ENCODE measurements at places on chromosomes 6 and 20. TPM values are rescaled to one million over a fixed set of nuclear protein-coding genes. Genes with fewer than 3 reads are reported as not detected.
A peak's percentile ranks its signal among the peaks of the same experiment; 100 is the strongest.

DNA sequence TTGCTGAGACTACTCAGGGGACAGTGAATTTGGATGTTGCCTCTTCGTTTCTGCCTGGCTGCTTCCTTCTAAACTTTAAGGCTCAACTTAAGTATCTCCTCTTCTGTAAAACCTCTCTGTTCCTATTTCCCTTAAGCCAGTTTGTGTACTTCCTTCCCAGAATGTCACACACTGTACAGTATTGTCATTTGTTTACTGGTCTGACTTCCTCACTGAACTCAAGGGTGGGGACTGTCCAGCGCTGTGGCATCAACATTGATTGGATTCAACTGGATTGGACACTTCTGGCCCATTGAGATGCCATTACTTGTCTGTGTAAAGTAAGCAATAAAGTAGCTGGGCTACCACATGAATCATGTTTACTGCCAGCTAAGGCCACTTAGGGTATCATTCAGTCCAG is 69.7 kb downstream of the ANKS1A start:
- DNase-seq = no peak

- DNase-seq = no peak
Observed at GRCh38 chr20:20452254-20452676, 84.4 kb downstream of the INSM1 start.

DNA sequence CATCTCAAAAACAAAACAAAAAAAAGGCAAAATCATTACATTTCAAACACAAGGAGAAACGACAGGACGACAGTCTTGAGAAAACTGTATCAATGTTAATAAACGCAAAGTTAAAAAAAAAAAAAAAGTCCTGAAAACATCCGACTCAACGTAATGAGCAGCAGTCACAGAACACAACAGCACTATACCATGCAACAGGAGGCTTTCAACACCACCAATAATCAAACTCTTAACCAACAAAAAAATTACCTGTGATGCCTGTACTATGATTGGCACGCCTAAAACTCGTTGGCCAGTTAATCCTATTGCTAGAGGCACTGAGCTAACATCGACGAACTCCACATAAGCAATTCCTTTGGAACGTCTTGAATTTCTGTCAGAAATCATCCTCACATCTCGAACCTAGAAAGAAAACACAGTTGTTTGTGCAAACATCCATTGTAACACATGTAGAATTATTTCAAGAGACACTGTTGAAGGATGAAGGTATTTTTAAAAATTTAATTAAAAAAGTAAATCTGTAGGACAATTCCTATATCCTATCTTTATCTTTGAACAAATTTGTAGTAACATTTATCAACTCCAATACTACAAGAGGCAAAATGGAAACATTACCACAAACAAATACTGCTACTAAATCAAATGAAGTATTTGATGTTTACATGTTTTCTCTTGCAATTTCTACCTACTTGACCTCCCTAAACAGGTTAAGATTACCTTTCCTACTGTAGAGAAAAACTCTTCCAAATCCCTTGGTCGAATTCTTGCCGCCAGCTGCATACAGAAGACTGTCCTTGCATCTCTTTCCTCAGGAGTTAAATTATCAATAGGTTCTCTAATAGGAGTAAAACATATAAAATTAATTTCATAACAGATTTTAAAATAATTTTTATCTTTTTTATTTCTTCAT is 17.5 kb downstream of the RBM39 start:
- DNase-seq = no peak

DNA sequence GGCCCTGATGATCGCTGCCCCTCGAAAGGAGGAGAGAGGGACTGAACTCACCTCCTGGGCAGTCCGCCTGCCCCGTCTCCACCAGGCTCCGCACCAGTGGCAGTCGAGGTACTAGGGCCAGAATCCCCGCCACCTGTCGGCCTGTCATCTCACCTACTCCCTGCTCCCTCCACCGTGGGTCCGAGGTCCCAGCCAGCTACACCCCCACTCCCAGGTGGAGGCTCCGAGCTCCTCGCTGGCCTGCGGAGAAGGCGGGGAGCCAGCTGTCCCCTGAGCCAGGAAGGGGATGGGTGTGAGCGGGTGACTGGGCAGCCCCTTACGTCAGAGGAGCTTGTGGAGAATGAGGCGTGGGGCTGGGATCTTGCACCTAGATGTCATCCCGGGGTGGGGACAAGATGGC is 1066.5 kb upstream of the MANEA start:
- DNase-seq = no peak

DNA sequence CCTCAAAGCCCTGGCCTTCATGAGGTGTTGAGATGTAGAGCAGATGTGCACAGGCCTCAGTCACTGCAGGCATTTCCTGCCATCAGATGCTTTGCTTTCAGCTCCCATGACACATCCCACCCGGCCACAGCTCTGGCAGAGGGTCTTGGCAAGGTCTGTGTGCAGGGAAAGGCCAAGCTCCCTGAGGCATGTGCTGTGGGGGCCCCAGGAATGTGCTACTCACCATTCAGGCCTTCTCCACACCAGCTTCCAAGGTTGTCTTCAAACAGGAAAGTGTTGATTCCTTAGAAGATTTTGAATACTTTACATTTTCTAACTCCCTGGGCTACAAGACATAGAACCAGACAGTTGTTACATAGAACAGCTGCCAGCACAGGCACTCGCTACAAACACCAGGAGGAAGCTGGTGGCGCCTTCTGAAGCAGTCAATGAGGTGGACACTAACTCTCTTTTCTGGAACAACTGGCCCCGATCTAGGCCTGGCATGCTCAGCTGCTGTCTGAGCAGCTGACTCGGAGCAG is 27.8 kb downstream of the CASS4 start:
- DNase-seq = no peak

- no peak for DNase-seq
Observed at GRCh38 chr6:74623027-74623426, 582.8 kb downstream of the COL12A1 start.

GRCh38 chr20:35226884-35227681 is 593 bp downstream of the MMP24 start:
- DNase-seq = no peak

GRCh38 chr20:46400828-46401477 is 5.5 kb downstream of the ELMO2 start:
- no peak for DNase-seq

DNA sequence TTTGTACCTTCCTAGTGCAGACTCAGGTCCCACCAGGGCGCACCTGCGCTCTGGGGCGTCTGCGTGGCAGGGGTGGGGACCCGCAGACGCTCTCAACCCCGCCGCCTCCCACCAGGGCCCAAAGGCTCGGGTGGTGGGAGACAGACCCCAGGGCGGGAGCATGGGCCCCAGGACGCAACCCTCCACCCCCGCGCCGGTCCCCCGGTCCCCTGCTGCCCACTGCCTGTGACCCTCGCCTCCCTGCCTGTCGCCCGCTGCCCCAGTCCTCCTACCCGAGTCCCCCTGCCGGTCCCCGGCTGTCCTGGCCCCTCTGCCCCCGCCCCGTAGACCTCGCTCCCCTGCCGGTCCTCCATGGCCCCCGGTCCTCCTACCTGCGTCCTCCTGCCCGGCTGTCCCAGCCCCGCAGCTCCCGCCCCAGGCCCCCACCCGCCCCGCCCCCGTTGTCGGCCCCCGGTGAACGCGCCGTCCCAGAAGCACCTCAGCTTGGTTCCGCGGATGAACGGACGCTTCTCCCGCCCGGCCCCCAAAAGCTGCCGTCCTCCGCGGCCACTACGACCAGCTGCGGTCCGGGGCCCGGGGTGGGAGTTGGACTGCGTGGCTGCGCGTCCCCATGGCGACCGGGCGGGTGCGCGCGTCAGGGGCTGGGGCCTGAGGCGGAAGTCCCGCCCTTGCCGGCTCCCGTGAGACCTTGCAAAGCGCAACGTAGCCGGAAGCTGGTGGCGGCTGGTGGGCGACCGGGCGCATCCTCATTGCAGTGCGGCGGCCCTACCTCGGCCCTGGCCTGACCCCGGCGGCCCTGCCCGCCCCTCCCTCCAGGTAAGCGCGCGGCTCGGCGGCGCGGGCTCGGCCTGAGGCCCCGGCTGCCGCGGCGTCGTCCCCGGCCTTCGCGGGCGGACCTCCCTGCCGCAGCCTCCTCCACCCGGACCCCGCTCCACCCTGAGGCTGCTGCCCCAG is at the start of gene ARFGAP1:
ARFGAP1 (plus strand) TSS at position 709 of the 954 bp plus-strand sequence. CDS start 2,768 bp downstream, outside the sequence.
- peak; percentile 96 for DNase-seq

GRCh38 chr6:111606620-111607115 is 990 bp upstream of the TRAF3IP2 start:
- DNase-seq = no peak

- DNase-seq = no peak
Observed at GRCh38 chr6:17879184-17879583, 108.3 kb downstream of the KIF13A start.

DNA sequence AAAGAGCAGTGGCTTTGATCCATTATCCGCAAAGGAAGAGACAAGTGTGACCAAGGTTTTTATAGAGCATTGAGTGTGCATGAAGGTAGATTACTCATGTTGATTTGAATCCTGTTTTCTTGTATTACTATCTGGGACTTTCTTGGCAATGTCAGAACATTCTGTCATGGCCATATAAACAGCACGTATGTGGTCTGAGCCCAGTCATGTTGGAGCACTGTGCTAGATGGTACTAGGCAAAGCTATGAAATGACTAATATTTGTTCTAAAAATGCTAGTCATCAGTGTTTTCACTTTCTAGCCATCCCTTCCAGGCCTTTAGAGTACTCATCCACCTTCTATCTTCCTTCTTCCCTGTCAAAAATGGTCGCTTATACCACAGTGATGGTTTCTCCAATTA is 278.6 kb upstream of the FLRT3 start:
- no peak for DNase-seq

- DNase-seq = no peak
Observed at GRCh38 chr6:112439432-112439831, 92.3 kb downstream of the RFPL4B start.

GRCh38 chr20:50594591-50595432 is 84.6 kb downstream of the PTPN1 start:
- DNase-seq = no peak

DNA sequence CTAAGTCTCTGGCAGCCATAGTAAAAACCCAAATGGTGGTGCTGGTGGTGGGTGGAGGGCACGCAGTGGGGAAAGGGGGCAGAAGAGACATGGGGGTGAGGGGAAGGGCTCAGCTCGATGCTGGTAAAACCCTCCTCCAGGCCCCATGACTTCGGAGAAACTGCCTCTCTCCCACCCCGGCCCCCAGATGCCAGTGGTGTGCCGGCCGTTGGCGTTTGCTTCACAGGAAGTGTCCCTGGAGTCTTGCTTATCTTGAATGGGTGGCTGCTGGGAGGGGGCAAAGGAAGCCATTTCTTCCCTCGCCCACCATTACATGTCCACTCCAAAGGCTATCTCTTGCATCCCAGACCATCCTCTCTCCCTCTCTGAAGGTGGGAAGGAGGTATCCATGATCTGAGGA is 25.4 kb downstream of the VEGFA start:
- DNase-seq = no peak

- no peak for DNase-seq
Observed at GRCh38 chr6:168170841-168171601, 92.0 kb upstream of the FRMD1 start.

GRCh38 chr20:25369971-25370370 is 20.7 kb downstream of the ABHD12 start:
- peak; percentile 35 for DNase-seq

- DNase-seq = no peak
Observed at GRCh38 chr20:43832096-43832816, 82.4 kb upstream of the TOX2 start.

GRCh38 chr6:9100869-9101580 is 665.7 kb upstream of the SLC35B3 start:
- no peak for DNase-seq

DNA sequence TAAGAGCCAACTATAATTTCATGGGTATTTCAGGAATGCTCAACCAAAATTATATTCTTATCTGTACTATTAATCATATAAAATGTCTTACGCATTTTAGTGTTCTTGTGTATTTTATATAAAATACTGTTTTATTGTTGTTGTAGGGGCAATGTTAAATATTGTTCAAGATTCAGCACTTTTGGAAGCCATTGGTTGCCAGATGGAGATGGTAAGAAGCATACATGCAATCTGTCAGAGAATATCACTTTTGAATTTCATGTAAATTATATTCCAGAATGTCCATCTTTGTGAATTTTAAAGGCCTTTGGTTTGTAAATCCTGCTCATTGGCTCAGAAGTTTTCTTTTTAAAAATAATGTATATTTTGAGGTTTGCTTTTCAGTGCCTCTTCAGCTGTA is 50.0 kb upstream of the ADIG start:
- no peak for DNase-seq

DNA sequence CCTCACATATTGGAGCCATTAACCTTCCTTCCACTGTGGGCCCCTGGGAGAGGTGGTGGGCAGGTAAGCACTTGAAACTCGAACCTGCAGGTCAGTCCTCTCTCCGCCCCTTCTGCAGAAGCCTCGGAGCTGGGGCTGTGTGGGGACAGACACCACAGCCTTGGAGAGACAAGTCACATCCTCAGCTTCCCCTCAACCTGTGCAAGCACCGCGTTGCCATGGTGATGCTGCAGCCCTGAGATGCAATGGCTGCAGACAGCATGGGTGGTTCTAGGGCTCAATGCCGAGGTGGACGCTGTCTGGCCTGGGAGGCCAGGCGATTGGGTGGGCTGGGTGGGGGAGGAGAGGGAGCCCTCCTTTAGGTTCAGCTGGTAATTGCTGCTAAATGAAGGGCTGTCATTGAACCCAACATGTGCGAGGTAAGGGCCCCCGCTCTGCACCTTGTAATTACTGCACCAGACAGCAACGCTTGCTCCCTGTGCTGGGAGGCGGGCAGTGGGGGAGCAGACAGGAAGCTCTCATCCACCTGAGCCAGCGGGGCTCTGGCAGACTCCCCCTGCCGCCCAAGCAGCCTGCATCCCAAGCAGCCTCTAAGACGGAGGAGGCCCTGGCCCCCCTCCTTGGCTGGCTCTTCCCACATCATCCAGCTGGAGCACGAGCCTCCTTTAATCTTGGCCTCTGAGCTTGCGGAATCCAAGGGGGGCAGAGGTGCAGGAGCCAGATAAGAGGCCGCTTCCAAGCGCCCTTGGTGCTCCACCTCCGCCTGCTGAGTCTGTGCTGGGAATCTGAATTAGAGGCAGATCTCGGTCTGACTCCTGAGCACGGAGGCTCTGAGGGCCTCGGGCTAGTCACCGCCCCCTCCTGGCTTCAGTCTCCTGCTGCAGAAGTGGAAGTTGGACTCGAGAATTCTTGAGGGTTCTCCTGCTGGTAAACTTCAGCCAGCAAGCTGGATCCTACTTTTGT is 39.8 kb upstream of the CDH22 start:
- no peak for DNase-seq

DOK5 gene
- total RNA-seq = 26.3 TPM

KCNG1 gene
- 0.48 TPM for total RNA-seq

TMEM244 gene
- total RNA-seq = not detected

ZSCAN31 gene
- total RNA-seq = 7.1 TPM

KCNK16 gene
- total RNA-seq = not detected

SASH1 gene
- 20.5 TPM for total RNA-seq

RAB32 gene
- total RNA-seq = 8.2 TPM

DEFB115 gene
- total RNA-seq = not detected

PROCR gene
- 5.4 TPM for total RNA-seq

TREM2 gene
- 1.1 TPM for total RNA-seq

SDCBP2 gene
- total RNA-seq = 2.7 TPM

HLA-DQB1 gene
- 3.7 TPM for total RNA-seq
